ENCODE measurements at places on chromosomes 4 and X.

GRCh38 chr4:138938366-138938690 is 77.3 kb upstream of the NOCT start:
- no peak for DNase-seq

- no peak for DNase-seq
Measured at GRCh38 chr4:109395694-109396093, 37.9 kb upstream of the SEC24B start.

- no peak for DNase-seq
Measured at GRCh38 chr4:108702960-108703359, 52.6 kb downstream of the OSTC start.

DNA sequence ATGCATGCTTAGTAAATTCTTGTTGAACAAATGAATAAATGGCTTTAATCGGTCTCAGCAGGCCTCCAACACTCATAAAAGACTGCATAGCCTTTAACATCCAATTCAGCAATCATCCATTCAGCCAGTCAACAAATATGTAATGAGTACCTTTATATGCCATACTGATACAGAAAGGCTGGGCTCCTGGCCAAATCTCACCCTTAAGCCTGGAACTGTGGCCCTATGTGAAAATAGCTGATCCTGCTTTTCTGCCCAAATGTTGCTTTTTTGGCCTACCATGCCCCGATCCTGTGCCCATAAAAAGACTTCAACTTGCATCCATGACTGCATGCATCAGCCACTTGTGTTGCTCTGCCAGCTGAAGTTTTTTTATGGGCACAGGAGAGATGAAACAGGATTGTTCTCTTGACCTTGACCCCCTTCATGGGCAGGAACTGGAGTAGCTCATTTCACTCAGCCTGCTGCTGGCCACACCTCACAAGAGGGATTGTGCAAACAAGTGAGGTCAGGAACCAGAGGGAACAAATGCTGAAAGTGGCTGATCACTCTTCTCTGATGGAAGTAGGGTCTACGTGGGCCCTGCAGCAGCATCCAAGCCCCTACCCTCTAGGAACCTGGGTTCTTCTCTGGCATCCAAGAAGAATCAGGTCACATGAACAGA is 75.6 kb downstream of the NPY1R start:
- no peak for DNase-seq

- DNase-seq = no peak
Measured at GRCh38 chr4:156792462-156793085, 179.0 kb downstream of the PDGFC start.

- DNase-seq = no peak
Measured at GRCh38 chr4:47929682-47930201, 15.4 kb upstream of the NFXL1 start.

GRCh38 chr4:951594-952468 is 19.6 kb downstream of the TMEM175 start:
- no peak for DNase-seq

DNA sequence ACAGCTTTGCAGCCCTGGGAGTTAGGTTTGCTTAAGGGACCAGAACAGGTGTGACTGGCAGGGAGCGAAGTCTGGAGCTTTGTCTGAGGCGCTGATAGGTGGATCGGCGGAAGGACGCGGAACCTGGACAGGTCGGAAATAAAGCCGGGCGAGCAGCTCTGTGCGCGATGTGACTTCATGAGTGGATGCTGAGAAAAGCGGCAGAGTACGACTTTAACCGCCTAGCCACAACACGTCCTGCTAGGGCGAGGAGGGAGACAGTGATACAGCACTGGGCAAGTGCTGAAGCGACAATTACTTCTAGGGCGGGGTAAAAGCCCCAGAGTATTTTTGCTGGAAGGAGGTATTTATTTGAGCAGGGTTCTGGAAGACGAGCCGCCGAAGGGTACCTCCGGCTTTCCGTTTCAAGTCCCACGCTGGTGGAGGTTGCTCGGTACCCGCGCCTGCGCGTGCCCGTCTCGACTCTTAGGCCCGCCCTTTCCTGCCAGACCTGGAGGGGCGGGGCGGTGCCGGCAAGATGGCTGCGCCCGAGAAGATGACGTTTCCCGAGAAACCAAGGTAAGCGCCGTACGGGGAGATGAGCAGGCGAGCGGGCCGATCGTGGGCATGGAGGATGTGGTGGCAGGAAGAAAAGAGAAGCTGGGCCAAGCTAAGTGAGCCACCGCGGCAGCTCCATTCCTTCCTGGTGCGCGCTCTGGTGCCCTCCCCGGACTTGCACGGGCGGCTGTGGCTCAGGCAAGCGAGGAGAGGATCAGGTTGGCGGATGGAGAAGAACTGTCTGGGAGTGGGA is at the start of gene ZRSR2:
TSS of gene ZRSR2 (plus strand) at position 506 of the 790 bp plus-strand sequence. CDS start at position 518, 12 bp downstream.
- DNase-seq = peak; percentile 70

- no peak for DNase-seq
Measured at GRCh38 chrX:96204928-96205327, 479.7 kb upstream of the DIAPH2 start.

DNA sequence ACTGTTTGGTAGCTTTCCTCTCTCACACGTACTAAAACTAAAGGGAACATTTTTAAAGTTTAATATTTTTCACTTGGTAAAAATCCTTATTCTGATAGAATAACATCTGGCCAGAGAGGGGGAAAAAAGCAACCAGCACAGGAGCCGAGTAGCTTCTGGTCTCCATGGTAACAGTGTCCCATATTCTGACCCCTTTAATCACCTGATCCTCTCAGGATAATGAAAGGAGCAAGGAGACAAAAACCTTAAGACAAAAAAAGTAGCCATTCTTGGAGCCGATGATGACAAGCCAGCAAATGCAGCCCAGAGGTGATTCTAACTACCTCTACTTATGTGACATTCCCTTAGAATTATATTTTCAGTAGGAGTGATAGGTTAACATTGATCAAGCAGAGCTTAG is 126.6 kb downstream of the SLC39A8 start:
- DNase-seq = no peak

- DNase-seq = no peak
Measured at GRCh38 chr4:133102043-133102442, 47.1 kb upstream of the PCDH10 start.

- no peak for DNase-seq
Measured at GRCh38 chrX:1564750-1565683, 26.4 kb upstream of the AKAP17A start.

DNA sequence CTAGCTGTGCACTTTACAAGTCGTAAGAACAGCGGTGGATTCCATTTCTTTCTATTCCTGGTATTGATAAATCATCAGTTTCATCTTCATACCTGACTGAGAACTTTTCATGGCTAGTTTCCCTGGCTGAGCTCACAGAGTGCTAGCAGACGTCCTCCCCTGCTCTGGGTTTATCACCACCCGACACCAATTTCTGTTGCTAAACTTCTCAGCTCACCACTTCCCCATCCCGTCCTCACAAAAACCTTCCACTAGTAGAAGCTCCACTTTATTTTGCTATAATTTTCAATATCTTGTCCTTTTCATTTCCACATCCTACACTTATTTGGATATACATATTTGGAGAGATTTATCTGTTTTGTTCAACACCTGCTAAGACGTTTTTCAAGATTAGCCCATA is 869.4 kb upstream of the FRG1 start:
- DNase-seq = no peak

GRCh38 chr4:74534936-74535335 is 90.0 kb downstream of the AREG start:
- no peak for DNase-seq

- DNase-seq = no peak
Measured at GRCh38 chr4:76563454-76564122, 128.6 kb downstream of the SHROOM3 start.

DNA sequence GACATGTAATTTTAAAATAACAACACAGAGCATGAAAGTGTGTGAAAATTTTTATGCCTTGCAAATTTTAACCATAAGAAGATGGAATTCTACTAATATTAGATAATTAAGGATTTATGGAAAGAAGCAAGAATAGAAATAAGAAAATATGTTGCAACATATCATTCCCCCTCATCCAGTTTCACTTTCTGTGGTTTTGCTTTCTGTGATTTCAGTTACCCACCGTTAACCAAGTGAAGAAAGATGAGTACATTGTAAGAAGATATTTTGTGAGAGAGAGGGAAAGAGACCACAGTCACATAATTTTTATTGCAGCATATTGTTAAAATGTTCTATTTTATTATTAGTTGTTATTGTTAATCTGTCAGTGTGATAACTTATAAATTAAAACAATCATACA is 77.9 kb downstream of the ADAM29 start:
- DNase-seq = no peak

GRCh38 chr4:85166318-85166717 is 199.8 kb upstream of the WDFY3 start:
- DNase-seq = no peak

- no peak for DNase-seq
Measured at GRCh38 chrX:129823115-129823514, 20.6 kb downstream of the ZDHHC9 start.

GRCh38 chr4:55661398-55662056 is 25.4 kb upstream of the NMU start:
- no peak for DNase-seq

DNA sequence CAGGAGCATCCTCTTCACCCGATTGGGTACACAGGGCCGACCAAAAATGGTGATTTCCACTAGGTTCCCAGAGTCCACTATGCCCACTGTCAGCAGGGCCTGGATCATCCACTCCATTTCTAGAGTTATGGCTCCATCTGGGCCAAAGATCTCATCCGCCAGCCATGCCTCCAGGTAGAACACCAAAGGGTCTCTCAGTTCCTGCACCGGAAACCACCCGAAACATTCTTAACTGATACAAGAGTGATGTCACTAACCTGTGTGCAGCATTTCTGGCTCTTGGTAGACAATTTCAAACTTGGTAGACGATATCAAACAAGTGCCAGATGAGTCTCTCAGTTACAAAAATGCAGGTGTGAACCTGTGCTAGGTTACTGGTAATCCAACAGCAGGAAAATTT is 306.1 kb downstream of the BCOR start:
- DNase-seq = no peak

- DNase-seq = no peak
Measured at GRCh38 chrX:39299615-39300014, 498.4 kb downstream of the MID1IP1 start.

GRCh38 chrX:72009731-72010130 is 99.1 kb downstream of the NHSL2 start:
- DNase-seq = no peak

DNA sequence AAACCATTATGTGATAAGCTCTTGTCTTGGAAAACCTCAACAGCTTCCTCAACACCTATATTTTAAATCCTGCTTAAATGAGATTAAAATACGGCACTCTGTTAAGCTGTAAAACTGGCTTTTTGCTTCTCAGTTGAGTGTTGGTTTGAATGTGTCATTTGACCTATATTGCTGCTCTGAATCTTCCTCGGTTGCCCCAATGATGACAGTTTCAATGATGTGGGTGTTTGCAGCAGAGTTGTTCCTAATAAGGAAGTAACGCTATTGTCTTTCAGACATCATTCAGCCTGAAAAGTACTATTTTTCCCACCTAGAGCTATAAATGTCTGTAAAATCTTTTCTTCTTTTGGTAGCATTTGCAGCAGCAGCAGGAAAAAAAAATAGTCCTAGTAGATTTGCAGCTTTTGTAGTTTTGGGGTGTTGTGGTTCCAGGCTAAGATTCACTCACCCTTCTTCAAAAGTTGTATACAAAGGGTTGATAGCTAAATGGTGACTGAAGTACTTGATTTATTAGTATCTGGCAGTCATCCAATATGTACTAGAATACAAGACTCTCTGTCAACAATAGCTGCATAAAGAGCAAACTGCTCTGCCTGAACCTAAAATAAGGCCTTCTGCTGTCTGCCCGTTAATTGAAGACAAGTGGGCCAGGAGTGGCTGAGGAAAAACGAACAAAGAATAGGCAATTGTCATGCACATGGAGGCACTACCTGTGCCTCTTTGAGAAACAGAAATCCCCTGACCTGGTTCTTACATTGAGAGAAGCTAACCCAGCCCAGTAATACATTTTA is 333.1 kb downstream of the IL1RAPL1 start:
- no peak for DNase-seq

DNA sequence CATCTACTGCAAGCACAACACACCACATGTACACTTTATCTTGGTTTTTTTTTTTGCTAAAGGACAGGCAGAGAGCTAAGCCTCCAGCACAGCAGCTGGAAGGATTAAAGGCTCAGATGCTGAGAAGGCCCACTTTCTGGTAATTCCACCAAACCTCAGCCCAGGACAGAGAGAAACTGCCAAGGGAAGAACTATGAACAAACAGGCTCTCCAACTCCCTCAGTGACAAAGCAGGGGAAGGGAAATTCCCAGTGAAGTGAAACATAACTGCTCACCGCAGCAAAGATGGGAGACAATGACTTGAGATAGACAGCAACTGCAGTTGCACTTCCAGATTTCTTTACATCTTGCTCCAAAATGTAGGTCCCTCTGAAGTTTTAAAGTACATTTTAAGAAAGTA is 4.8 kb downstream of the PROM1 start:
- DNase-seq = no peak

GRCh38 chr4:108192056-108192455 is 23.3 kb upstream of the LEF1 start:
- DNase-seq = no peak

GRCh38 chrX:17185431-17185830 is 189.6 kb upstream of the NHS start:
- DNase-seq = no peak

- no peak for DNase-seq
Measured at GRCh38 chr4:7878323-7878722, 61.3 kb downstream of the AFAP1 start.

DNA sequence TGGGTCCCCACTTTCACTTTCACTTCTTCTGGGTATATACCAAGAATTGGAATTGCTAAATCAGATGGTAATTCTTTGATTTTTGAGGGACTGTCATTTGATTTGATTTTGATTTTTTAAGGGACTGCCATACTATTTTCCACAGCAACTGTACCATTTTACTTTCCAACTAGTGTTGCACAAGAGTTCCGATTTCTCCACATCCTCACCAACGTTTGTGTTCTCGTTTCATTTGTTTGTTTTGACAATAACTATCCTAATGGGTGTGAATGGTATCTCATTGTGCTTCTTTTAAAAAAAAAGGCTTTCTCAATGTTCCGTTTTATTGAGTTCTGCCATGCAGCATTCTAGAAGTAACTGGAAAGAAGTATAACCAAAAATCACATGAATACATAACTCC is 62.6 kb downstream of the C4orf46 start:
- DNase-seq = no peak

DNA sequence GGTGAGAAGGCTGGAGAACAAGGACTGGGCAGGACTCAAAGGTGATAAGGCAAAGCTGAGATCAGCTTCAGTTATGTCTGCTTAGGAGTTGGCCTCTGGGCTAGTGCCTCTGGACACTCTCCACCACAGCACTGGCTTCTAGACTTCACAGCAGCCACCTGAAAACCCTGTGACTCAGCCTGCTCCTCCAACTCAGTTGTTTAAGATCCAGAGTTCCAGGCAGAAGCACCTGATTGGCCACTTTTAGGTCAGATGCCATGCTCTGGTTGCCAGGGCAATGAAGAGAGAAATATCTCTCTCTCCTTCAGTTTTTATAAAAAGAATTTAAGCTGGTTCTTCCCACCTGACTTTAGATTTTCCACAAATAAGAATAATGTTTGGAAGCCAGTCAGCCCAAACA is 47.9 kb upstream of the BLTP1 start:
- DNase-seq = no peak

DNA sequence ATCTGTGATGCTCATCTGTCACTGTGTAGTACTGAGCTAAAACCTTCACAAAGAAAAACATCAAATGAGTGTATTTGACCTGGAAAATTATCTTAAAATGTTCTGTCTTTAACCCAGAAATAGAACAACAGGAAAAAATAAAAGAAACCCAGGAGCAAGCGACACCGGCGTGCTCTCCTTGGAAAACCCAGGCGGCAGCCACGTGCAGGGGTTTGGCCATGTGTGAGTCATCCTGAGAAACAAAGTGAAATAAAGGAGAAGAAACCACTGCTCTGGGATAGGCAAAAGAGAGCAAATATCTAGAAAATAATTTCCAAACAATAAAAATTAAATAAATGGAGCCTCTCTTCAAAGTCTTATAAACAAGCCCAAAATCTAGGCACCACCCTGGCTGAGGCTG is 20.0 kb upstream of the TMEM128 start:
- no peak for DNase-seq
